Ecto neural progenitor cell (in vitro differentiated cells): ENCODE measurements at places on chromosomes 3 and 15.

- DNase-seq: no peak
These were observed 81.2 kb downstream of the SRGAP3 start for GRCh38 chr3:9168241-9168741.

- DNase-seq: no peak
These were observed 14.8 kb upstream of the HDAC11 start for GRCh38 chr3:13465236-13465873.

- no peak for DNase-seq
These were observed 276.3 kb upstream of the MCTP2 start for GRCh38 chr15:93954985-93955571.

DNA sequence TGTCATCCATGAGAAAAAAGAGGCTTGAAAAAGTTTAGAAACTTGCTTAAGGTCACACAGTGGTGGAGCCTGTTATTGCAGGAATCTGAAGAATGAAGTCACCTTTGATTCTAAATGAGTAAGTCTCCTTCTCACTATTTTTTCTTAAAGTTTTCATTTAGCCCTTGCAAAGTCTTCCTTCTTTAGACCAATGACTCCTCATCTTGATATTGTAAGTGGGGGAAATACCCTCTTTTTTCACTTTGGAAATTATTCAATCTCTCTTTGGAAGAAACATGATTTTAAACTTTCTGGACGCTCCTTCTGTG lies 787 bp upstream of the SLMAP start:
- DNase-seq: no peak

GRCh38 chr3:179801263-179801662 lies 148.4 kb downstream of the USP13 start:
- DNase-seq: no peak

DNA sequence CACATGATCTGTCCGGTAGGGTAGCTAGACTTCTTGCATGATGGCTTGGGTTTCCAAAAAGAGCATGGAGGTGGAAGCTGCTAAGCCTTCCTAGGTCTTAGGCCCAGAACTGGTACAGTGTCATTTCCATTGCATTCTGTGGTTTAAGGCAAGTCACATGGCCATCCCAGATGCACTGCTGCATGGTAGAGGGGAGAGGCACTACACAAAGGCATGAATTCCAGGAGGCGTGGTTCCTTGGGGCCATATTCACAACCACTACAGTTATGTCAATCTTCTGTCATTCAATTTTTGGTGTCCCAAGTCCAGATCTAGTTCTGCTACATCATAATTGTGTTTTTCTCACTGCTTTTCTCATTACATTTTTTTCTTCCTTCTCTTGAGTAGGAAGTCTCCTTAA lies 122.2 kb upstream of the CHRM5 start:
- no peak for DNase-seq

- DNase-seq: no peak
These were observed 8.3 kb upstream of the CSPG4 start for GRCh38 chr15:75720787-75721479.

DNA sequence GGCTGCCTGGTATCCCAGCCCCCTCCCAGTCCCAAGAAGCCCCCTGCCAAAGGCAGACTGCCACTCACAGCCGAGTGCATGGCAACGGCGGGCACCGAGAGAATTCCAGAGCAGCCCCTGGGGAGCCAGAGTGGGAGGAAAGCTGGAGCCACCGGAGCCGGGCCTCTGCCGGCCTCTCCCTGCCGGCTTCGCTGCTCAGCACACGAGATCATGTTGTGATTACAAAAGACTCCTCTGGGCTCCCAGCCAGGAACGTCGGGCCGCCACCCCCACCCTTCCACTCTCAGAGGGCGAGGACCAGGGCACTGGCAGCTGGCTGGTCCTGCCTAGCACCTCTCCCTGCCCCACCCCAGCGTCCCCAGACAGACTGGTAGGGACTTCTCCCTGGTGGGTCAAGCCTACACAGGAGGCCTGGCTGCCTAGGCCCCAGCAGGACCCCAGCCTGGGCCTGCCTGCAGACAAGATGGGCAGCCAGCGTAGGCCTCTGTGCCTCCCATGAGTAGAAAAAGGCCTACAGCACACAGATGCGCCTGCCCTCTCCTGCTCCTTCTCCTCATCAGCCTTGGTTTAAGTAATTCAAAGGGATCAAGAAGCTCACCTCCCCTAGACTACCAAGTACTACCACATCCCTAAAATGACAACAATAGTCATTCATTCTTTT lies at the start of gene CCDC9B:
CCDC9B (minus strand) TSS at position 200 of the 661 bp plus-strand sequence; CDS start at position 80, 120 bp downstream.
- DNase-seq: no peak

DNA sequence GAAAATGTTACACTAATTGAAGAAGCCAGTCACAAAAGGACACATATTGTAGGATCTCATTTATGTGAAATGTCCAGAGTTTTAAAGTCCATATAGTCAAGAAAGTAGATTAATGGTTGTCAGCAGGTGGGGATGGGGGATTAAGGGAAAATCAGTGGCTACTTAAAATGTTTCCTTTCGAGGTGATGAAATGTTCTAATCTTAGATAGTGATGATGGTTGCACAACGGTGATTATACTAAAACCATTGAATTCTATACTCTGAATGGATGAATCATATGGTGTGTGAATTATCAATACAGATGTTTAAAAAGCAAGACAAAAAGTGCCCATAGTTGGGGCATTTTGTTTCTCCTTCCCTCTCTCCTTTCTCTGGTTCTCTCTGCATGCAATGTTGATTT lies 164.6 kb downstream of the ATG7 start:
- no peak for DNase-seq

DNA sequence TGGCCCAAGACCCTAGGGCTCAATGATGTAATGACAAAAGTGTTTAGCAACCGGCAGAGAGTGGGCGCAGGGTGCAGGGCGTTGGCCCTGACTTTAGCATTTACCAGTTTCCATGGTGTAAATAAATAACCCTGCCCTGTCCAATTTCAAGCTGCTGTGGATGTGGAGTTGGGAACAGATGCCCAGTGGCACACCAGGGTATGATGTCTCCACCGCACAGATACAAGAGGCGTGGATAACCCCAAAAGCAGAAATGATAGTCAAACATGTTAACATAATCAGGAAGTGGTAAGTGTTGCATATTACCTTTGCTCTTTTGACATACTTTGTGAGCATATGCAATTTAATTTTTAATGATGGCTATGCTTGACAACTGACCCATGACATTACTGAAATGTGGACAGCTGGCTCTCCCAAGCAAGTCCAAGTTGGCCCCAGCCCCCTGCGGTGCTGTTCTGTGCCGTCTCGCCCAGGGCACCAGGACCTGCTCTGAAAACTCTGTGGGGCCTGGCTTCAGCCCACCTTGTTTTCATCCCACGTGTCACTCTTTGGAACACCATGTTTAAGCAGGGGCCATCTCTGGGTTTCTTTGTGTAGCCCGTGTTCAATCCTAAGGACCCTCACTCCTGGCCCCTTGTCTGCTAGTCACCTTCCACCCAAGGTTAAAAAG lies 10.8 kb upstream of the ANPEP start:
- no peak for DNase-seq

- DNase-seq: no peak
These were observed 92.1 kb downstream of the XRN1 start for GRCh38 chr3:142355692-142356091.

DNA sequence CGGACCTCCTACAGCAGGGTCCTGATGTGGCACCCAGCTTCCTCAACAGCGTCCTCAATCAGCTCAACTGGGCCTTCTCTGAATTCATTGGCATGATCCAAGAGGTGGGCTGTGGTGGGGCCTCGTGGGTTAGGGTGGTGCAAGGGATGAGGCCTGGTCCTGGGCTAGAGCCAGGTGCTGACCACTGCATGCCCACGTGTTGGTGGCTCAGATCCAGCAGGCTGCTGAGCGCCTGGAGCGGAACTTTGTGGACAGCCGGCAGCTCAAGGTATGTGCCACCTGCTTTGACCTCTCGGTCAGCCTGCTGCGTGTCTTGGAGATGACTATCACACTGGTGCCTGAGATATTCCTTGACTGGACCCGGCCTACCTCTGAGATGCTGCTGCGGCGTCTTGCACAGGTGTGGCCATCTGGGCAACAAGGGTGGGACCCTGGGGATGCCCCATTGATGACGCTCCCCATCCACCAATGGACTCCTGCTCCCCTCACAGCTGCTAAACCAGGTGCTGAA lies 3.8 kb downstream of the AMIGO3 start:
- peak; percentile 39 for DNase-seq

- no peak for DNase-seq
These were observed 383.0 kb downstream of the NTRK3 start for GRCh38 chr15:87873516-87873915.

GRCh38 chr3:188034989-188035388 lies 119.0 kb upstream of the LPP start:
- DNase-seq: no peak

- DNase-seq: no peak
These were observed 76.4 kb upstream of the TRPM1 start for GRCh38 chr15:31177951-31178350.

DNA sequence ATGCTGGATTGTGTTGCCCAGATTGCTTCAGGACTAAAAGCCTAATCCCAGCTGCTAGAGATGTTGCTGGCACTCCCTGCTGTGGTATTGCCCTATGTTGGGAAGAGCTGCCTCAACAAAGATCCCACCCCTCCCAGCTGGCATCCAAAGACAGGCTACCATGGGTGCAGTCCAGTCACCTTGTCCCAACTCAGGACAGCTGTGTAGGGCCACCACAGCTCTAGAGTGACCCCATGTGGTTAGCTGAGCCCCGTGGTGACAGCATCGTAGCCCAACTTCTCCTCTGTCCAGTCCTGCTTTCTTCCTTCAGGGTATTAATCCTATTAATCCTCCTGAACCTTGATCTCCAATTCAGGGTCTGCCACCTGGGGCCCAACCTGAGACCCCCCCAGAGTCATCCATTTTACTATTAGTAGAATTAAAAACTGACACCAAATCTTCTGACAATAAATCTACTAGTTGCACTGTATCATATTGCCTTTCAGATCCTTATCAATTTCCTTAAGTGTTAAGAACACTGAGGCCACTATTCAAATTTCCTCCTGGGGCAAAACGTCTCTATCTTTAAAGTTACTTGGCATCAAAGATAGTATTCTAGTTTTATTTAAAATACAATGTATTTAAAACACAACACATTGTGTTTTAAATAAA lies 83.5 kb downstream of the AQP9 start:
- no peak for DNase-seq

- DNase-seq: no peak
These were observed 6.7 kb upstream of the CCR1 start for GRCh38 chr3:46214751-46215352.

GRCh38 chr15:40307421-40308211 lies at the start of gene PLCB2:
Gene PLCB2 (minus strand): TSS chr15:40307935. CDS start chr15:40307672, 263 bp downstream.
- no peak for DNase-seq

- DNase-seq: no peak
These were observed 290.0 kb upstream of the GADL1 start for GRCh38 chr3:31184261-31185061.

- no peak for DNase-seq
These were observed 800.6 kb upstream of the CFAP20DC start for GRCh38 chr3:59850417-59850816.

GRCh38 chr3:10470120-10471053 lies 35.0 kb downstream of the ATP2B2 start:
- DNase-seq: peak; percentile 72

GRCh38 chr15:89631902-89632264 lies 23.4 kb downstream of the KIF7 start:
- DNase-seq: no peak

DNA sequence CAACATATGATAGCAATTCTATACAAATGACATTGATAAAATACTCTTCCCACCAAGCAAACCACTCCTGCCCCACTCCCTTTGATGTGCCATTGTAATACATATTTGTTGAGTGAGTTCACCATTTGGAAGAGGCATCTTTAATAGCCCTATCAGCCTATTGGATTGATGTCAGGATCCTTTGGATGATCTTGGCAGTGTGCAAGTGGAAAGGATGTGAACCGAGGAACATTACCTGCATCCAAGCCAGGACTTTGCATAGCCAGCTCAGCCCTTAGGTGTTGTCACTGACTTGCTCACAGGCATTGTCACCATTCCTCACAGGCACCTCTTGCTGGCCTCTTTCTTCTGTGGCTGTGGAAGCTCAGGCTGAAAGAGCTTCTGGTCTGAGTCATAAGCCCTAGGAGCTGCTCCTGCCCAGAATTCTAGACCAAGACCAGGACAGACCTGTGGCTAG lies 16.5 kb upstream of the TIMP4 start:
- DNase-seq: no peak

- no peak for DNase-seq
These were observed 19.1 kb upstream of the CLDN16 start for GRCh38 chr3:190368881-190369280.

DNA sequence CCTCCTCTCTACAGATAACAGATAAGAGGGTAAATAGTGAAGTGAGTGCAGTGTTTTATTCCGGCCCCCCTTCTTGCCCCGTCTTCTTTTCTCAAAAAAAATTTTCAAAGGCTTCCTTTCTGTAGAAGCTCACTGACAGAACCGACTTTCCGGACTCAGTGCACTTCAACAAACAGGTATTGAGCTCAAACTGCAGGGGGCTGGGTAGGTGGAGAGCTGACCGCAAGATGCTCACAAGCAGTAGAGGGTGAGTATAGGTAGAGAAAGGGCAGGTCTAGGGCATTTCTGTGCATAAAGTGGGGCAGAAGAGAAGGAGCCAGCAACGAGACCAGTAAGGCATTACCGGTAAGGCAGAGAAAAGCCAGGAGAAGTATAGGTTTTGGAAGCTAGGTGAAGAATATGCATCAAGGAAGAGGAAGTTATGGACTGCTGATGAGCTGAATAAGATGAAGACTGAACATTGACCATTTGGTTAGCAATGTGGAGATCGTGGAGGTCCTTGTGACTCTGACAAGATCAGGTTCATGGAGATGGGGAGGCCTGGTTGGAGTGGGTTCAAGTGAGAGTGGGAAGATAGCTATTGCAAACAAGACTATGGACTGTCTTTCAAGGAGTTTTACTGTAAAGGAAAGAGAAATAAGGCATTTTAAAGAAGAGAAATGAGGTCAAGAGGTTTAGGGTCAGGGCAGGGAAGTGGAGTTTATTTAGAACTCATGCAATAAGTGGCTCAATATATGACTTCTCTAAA lies 97.4 kb downstream of the ST6GAL1 start:
- no peak for DNase-seq

DNA sequence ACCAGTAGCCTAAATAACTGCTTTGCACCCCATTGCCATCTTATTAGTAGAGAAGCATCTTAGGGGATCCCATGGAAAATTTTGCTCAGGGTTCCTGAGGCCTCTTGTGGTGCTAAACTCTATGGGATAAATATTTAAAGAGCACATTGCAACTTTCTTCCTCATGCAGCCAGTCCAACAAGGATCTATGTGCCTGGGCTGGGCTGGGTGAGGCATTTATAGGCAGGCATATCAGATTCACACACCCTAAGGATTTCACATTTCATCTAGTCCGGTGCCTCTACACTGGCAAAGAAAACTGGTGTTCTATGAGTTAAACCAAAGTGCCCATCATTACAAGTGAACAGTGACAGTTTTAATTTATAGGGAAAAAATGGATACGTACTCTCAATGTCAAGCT lies 512.3 kb downstream of the EDEM1 start:
- no peak for DNase-seq

GRCh38 chr3:107268469-107268868 lies 108.8 kb upstream of the CCDC54 start:
- DNase-seq: no peak

- DNase-seq: no peak
These were observed 25.2 kb upstream of the RHCG start for GRCh38 chr15:89521605-89522004.
